ENCODE measurements at places on chromosomes 11 and 22.

GRCh38 chr22:44437216-44438055, 60.6 kb downstream of the RTL6 start:
- no peak for DNase-seq

- peak; percentile 31 for DNase-seq
Measured at GRCh38 chr11:113104691-113105251, 143.6 kb downstream of the NCAM1 start.

GRCh38 chr11:84922836-84923235, 704.3 kb downstream of the DLG2 start:
- peak; percentile 57 for DNase-seq

GRCh38 chr11:99554232-99554903, 533.6 kb downstream of the CNTN5 start:
- no peak for DNase-seq

DNA sequence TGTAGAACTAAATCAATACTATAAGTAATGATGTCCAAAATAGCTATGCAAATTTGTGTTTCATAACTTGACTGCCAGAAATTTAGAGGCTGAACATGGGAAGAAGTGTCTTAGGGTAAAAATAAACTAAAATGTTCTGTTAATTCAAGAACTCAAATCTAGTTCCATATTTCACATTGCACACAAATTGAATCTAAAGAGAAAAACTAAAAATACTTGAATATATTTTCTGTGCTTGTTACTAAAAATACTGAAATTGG, 43.5 kb downstream of the FANCF start:
- DNase-seq, result no peak

DNA sequence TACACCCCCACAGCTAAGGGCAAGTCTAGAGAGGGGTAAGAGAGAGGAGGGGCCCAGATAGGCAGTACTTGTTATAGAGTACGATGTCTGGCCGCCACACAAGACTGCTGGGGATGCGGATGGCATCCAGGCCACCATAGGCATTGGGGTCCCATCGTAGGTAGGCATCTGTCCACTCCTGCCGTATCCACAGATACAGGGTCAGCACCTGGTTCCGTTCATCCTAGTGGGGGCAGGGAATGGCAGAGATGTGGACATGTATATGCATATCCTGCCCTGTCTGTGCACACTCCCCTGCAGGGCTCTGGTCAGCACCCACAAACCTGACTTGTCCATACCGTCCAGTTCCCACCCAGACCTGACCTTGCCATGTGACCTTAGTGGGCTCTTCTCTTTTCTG, 2.1 kb downstream of the CHRNA10 start:
- DNase-seq, result no peak

- no peak for DNase-seq
Measured at GRCh38 chr11:126039485-126040271, 23.0 kb downstream of the CDON start.

DNA sequence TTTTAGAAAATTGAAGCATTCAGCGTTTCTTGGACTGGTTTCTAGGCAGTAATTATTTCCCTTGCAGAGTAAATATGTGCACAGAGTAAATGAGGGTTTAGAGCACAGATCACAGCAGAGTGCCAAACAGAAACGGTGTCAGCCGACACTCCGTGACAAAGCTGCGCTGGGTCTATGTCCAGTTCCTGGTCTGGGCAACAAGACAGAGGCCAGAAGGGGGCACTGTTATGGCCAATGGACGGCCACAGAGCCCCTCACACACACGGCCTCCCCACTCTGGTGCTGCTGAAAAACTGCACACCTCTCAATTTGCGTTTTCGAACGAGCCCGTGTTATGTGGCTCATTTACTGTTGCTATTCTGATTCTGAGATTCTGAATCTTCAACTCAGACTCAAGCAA, 180.7 kb downstream of the MPPED1 start:
- peak; percentile 16 for DNase-seq

GRCh38 chr11:78313898-78314297, 103.7 kb downstream of the GAB2 start:
- DNase-seq, result no peak
